ENCODE measurements at places on chromosomes 11 and 22. TPM values are rescaled to one million over a fixed set of nuclear protein-coding genes. Genes with fewer than 3 reads are reported as not detected.

- H3K4me1 ChIP-seq: peaks cover 12% of the 10 kb centered on the region
- no peaks in the 10 kb centered on the region for H3K36me3 ChIP-seq
- H3K4me3 ChIP-seq: no peak overlapping the region
- no peak for DNase-seq
- H3K27ac ChIP-seq: no peak overlapping the region
- H3K27me3 ChIP-seq: no peaks in the 10 kb centered on the region
Measured at GRCh38 chr11:127564810-127565209, 564.2 kb upstream of the KIRREL3 start.

GRCh38 chr11:113873236-113873626 lies 2.1 kb downstream of the USP28 start:
- DNase-seq: peak; percentile 27
- peak overlapping the region; percentile 74 for H3K4me3 ChIP-seq
- H3K27ac ChIP-seq: 0 out of 2 replicates have a peak overlapping the region, but pooled peaks have one; percentile 7
- peaks cover 46% of the 10 kb centered on the region for H3K4me1 ChIP-seq
- peaks cover 17% of the 10 kb centered on the region for H3K36me3 ChIP-seq

- no peak overlapping the region for H3K27ac ChIP-seq
- H3K4me1 ChIP-seq: peaks cover 8% of the 10 kb centered on the region
- H3K4me3 ChIP-seq: no peak overlapping the region
- no peaks in the 10 kb centered on the region for H3K36me3 ChIP-seq
Measured at GRCh38 chr22:19526702-19527111, 2.5 kb upstream of the CLDN5 start.

Gene TRIM48
- total RNA-seq: not detected

Gene MN1
- total RNA-seq: 6.8 TPM

All from GM23338 (cell line).